ENCODE measurements at places on chromosomes 13 and 19.

- peak; percentile 40 for DNase-seq
Observed at GRCh38 chr13:21050288-21051197, 10.8 kb downstream of the LATS2 start.

- no peak for DNase-seq
Observed at GRCh38 chr13:41603917-41604316, 146.6 kb downstream of the RGCC start.

DNA sequence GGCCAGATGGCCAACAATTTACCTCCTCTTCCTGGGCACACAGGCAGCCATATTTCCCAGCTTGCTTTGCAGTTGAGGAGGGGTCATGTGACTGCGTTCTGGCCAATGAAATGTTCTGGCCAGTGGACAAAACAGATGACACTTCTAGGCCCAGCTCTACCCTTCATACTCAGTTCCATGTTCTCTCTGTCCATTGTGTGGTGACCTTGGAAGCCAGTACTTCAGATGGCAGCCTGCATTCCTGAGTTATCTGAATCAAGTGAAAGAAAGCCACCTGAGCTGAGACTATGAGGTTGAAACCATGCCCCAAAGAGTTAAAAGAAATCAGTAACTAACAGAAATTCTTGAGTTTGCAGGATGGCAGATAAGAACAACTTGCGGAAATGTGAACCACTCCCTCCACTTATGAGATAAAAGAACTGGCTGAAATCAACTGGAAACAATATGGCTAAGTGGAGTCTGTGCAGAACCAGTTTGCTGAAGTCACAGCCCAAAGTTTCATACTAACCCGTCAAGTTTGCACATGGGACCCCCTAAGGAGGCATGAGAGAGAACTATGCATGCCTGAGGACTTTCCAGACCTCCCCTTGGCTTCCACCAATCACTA, 8.1 kb downstream of the FAM187B start:
- DNase-seq, result peak; percentile 8

- no peak for DNase-seq
Observed at GRCh38 chr13:75432045-75432444, 49.9 kb downstream of the TBC1D4 start.

GRCh38 chr19:50365434-50366306, at the start of gene NAPSA:
TSS of gene NAPSA (minus strand) at chr19:50365639. CDS start at chr19:50365621, 18 bp downstream.
- DNase-seq, result peak; percentile 44

DNA sequence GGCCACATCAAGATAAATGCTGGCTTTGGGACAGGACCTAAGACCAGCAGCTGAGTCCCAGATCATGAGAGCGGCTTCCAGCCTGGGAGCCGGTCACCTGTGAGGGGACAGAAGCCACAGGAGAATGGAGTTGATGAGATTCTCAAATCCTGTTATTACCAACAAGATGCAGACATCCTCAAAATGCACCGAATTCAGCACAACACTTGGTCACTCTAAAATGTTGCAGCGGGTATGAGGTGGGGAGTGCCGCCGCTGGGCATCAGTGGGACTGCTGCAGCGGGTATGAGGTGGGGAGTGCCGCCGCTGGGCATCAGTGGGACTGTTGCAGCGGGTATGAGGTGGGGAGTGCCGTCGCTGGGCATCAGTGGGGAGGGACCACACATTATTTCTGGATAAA, 21.2 kb downstream of the RANBP3 start:
- no peak for DNase-seq

DNA sequence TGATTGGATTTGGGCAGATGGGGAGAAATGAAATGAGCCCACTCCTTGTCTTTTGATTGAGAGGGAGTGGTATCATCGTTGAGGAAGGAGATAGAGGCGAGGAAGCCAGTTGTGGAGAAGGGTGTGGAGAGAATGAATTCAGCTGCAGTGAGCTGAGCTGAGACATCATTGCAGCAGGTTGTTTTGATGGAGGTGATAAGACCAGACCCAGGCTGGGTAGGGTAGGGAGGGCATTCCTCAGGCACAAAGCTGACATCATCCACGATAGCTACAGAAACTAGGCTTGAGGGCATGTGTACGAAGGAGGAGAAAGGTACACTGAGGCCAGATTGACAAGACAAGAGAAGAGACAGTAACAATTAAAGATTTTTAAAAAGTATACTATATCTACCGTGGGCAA, 1500.9 kb upstream of the SLC10A2 start:
- no peak for DNase-seq

- DNase-seq, result peak; percentile 48
Observed at GRCh38 chr13:101529422-101529821, 76.9 kb downstream of the ITGBL1 start.

DNA sequence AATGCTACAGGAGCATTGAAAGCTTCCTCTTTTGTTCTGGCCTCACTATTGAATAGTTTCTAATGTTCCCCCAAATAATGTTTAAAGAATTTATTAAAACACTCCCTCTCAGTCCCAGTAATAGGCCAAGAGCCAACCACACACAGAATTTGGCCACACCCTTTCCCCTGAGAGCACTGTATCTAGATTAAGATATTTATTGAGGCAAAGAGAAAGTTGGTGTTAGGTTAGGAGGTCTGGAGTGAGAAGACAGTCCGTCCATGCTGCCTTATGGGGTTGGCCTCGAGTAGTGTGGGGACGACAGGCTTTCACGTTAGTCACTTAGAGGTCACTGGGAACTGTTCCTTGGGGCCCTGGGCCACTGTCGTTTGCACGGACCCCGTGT, 122.9 kb upstream of the RNF113B start:
- DNase-seq, result no peak

DNA sequence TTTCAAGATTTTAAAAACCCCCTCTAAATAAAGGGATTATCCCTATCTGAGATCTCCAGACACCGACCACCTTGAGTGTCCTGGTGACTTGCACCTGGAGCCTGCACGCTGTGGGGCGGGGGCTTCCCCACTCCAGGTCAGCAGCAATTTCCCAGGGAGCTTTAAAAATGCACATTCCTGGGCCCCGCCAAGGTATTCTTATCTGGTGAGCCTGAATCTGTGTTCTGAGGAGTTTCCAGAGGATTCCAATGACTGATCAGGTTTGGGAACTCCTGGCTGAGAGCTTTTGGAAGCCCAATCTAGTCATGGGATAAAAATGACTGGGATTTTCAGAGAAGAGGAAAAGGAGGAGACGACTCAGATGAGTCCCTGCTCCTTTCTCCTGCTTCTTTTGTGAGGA, 66.1 kb downstream of the FGF9 start:
- DNase-seq, result no peak

DNA sequence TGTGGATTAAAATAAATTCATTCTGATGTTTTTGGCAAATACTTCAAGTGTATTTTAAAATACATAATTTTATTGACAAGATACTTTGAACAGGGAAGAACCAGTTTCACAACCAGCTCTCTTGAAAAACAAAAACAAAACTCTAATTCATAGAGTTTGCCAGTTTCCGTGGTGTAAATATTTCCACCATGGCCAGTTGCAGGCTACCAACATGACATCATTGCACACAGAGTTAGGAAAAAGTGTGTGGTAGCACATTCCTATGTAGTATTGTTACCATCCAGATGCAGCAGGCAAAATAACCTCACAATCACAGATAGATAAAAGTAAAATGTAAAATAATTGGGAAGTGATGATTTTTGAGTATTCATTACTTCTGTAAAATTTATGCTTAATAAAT, 7.7 kb upstream of the RNF113B start:
- DNase-seq, result no peak

GRCh38 chr13:30618186-30618929, 638 bp downstream of the USPL1 start:
- no peak for DNase-seq

DNA sequence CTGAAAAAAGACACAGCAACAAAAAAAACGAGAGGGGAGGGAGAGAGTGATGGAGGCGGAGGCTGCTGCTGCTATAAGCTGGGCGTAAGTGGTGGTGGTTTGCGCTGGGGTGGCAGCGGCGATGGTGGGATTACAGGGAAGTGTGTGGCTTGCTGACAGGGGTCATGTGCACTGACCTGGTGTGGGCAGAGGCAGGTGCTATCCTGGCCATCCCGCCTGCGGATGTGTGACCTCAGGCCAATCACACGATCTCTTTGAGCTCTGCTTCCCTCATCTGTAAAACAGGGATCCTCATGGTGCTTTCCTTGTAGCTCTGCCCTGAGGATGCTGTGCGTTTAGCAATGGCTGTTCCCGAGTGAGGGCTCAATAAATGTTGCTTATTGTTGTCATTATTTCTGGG, 3.3 kb upstream of the ZNF580 start:
- no peak for DNase-seq

DNA sequence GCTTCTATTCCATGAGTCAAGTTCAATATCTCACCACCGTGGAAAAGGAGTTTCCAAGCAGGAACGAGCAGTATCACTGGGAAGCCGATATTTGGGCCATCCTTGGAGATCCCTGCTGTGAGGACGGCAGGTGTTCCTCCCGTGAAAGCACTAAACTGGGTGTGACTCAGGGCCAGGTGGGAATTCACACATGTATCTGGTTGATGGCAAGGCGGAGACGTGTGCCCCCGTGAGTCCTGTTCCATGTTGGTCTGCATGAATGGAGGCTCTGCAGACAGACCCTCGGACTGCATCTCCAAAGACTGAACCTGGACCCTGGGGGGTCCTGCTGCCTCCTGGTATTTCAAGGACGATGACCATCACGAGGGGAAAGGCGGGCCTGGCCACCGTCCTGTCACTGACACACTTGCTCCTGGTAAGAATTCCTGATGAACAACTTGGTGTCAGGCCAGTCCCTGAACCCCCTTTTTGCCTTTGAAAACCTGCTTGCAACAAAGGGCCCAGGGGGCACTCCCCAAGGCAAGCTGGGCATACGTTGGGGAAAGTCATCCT, 22.8 kb upstream of the GAS6 start:
- no peak for DNase-seq

DNA sequence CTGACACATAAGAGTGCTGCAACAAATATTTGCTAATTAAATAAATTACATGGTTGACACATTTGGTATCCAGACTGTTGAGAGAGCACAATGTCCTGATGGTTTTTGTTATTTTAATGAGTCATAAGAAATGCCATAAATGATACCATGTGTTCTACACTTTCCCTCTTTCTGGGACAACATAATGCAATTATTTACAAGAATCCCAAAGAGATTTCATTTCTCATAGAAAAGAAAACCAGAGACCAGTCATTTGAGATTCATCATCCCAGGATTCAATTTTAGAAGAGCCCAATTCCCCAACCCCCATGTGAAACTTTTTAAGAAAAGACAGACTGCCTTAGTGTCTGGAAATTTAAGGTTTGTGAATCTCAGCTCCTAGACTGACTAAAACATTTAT, 399.6 kb downstream of the DCT start:
- no peak for DNase-seq

- peak; percentile 51 for DNase-seq
Observed at GRCh38 chr19:19538061-19538784, at the start of gene CILP2. TSS of gene CILP2 (plus strand) at chr19:19538265. CDS start at chr19:19538350, 85 bp downstream.

- DNase-seq, result no peak
Observed at GRCh38 chr13:54449922-54450321, 1421.3 kb downstream of the OLFM4 start.

GRCh38 chr13:98411617-98412265, 165.2 kb downstream of the STK24 start:
- DNase-seq, result no peak

DNA sequence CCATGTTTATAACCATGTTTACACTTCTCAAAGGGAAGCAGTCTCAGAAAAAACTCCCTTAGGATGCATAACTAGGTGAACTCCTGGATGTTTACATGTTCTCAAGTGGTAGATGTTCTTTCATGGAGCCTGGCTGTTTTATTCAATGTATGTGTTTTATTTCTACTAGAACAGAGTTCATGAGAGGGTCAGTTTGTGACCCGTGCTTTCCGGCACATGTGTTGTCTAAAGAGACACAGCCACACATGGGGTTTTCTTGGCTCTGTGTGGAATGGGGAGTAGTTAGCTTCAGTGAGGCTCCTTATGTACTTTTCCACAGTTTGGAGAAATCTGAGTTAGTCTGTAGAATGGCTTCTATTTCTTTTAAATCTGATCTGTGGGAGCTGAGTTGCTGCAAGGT, 60.9 kb downstream of the ATP8A2 start:
- no peak for DNase-seq

DNA sequence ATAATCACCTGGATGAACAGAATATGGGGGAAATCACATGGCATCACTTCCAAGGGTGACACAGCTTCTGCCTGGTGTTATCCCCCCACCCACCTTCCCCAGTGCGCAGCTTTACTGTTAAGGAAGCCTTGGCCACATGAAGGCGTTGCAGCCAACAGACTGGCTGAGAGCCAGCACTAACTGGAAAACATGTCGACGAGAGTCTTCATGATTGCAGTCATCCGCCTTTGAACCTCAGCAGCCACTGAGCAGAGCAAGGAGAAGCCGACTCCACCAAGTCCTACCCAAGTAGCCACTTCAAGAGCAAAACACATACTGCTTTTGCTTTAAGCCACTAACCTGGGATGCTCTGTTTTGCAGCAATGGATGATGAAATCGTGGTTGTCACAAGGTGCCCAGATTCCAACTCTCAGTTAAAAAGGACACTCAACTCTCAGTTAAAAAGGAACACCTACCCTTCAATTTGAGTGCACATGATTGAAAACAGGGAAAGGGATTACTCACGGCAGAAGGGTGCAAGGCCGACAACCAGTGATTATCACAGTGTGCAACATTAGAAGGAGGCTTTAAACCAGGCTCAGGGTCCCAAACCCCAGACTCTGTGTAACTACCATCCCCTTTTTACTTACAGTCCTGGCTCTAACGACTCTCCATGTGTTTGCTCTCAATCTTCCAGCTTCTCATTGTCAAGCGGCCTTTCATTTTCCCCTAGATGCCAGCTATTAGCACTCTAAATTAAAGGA, 149.1 kb downstream of the KLF12 start:
- peak; percentile 89 for DNase-seq

GRCh38 chr13:113423520-113424163, 29.6 kb downstream of the ADPRHL1 start:
- DNase-seq, result no peak

- no peak for DNase-seq
Observed at GRCh38 chr13:59776924-59777690, 386.6 kb downstream of the DIAPH3 start.

GRCh38 chr19:58491393-58491792, 15.2 kb downstream of the ZNF446 start:
- DNase-seq, result no peak

- DNase-seq, result no peak
Observed at GRCh38 chr13:53411463-53411862, 382.9 kb downstream of the OLFM4 start.

GRCh38 chr13:95920485-95920884, 132.7 kb downstream of the UGGT2 start:
- no peak for DNase-seq

DNA sequence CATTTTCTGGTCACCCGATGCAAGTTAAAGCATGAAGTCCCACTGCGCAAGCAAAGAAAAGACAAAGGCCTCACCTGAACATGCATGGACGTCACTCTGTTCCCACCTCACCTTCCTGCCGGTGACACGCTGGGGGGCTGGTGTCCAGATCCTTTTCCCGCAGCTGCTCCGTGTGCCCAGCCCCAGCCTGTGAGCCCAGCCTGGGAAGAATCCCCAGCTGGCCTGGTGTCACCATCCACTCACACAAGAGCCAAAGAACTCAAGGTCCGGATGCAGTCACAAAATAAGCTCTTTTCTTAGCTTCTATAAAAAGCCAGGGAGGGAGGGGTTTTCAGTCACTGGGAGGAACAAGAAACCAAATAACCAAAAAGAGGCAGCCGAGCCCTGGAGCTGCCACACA, 249.9 kb downstream of the COL4A1 start:
- DNase-seq, result no peak

Data from activated CD4-positive, alpha-beta memory T cell treated with anti-CD3 and anti-CD28 coated beads for 36 hours (primary cell).